Stimulated activated CD8-positive, alpha-beta memory T cell treated with anti-CD3 and anti-CD28 coated beads, Interleukin-15, amount 100 ng/mL, for 4 hours (primary cell): ENCODE measurements at places on chromosomes 6 and 20.

DNA sequence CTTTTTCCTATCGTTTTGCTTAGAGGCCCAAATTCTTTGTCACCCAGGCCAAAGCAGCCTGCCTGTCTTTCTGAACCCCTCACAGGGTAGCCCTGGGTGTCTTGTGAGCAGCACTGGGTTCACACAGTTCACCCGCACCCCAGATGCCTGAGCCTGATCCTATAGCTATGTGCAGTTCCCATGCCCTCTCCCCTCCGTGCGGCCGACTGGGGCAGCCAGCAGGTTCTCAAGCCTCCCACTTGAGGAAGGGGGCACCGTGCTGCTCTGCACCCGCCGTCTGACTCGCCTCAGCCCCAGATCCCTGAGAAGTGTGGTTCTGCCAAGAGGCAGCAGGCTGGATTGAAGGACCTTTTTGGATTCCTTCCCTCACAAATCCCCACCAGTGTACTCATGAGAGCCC is 89.0 kb downstream of the PSMB1 start:
- DNase-seq, result no peak

- no peak for DNase-seq
Measured at GRCh38 chr6:169424821-169425240, 171.2 kb upstream of the THBS2 start.

GRCh38 chr20:44072384-44072783 is 114.6 kb downstream of the JPH2 start:
- DNase-seq, result no peak

DNA sequence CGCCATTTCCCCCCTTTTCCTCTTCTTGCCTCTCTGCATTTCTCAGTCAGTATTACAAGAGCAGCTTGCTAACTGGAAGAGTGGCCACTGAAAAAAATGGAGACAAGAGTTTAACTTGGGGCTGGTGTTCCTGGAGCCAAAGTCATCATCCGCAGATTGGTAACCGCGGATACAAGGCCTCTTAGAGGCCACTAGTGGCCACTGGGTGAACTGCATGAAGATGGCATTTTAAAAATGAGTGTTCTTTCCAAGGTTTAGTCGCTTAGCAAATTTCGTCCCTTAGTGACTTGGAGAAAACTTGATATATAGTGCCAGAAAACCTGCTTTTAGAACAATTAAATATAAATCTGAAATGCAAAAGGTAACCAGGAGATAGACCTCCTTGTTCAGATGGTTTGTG is 4.8 kb downstream of the F13A1 start:
- no peak for DNase-seq

DNA sequence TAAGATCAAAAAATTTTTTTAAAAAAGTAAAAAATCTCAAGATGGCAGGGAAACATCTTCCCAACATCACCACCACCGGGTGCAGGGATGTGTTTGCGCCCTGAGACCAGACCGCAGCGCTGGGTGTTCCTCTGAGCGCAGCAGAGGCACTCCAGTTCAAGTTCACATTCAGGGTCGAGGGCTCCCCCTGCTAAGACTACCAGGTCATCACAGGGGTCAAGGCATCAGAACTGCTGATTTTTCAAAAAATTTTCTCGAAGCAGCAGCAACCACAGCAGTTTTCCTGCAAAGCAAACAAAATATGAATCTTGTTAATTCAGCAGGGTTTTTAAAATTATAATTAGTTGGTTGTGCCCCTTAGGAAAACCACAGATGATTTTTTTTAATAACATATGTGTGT is 83.1 kb downstream of the MYLK4 start:
- no peak for DNase-seq

DNA sequence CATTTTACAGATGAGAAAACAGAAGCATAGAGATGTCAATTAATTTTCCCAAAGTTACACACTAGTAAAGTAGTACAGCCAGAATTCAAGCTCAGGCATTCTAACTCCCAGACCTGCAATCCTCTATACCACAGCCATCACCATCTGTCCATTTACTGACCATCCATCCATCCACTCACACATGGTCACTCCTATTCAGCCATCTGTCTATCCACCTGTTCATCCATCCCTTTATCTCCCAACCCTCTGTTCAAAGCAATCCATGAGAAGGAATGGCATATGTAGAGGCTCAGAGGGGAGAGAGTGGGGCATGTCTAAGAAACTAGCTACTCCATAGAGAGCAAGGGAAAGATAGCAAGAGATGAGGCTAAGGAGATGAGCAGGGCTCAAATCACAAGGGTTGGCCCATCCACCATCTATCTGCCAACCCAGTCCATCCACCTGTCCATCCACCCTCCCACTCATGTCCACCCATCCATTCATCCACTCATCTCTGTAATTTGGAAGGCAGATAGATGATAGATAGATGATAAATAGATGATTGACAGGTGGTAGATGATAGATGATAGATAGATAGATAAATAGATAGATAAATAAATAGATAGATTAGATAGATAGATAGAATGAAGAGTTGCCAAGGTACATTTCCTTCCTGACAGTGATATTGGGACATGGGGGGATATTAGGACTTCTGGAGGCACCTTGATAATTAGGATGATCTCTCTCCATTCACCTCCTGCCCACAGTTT is 12.2 kb upstream of the C6orf132 start:
- DNase-seq, result no peak

GRCh38 chr6:106997392-106998158 is 23.0 kb upstream of the CD24 start:
- no peak for DNase-seq

DNA sequence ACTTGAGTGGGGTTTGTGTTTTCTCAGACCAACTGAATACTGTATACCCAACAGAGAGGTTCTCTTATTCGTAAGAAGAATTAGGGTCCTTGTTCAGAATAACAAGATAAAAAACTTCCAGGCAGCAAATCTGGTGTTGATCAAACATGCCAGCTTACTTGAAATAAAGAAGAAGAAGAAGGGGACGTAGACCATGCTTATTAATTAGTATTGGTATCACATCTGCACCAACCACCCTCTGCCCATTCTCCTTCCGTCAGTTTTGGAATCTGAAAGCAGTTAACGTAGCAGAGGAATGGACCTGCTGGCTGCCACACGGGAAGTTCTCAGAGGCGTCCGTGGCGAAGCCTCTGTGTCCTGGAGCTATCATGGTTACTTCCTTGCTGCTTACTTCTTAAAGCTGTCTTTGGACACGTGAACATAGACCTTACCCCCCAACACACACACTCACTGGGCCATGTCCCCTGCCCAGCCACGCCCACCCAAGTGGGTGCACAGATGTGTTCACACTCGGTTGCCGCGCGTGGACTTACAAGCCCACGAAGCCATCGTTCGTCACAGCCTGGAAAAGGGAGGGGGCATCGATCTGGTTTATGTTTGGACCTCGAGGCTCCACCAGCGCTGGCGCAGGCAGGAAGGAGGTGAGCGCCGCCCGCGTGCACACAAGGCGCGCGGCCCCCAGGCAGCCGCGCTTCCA is 4.1 kb upstream of the DLL1 start:
- DNase-seq, result no peak

DNA sequence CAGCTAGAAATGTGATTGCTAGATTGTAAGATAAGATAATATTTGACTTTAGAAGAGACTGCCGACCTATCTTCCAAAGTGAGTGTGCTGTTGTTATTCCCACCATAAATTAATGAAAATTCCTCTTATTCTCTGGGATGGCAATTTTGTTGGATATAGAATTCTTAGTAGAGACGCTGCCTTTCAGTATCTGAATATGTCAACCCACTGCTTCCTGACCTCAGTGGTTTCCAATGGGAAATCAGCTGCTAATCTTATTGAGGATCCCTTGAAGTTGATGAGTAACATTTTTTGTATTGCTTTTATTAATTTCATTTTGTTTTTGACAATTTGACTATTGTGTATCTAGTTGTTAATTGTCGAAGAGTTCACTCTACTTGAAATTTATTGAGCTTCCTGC is 313.0 kb downstream of the BMP2 start:
- no peak for DNase-seq

- DNase-seq, result no peak
Measured at GRCh38 chr6:36929152-36929551, 25.4 kb upstream of the PI16 start.

DNA sequence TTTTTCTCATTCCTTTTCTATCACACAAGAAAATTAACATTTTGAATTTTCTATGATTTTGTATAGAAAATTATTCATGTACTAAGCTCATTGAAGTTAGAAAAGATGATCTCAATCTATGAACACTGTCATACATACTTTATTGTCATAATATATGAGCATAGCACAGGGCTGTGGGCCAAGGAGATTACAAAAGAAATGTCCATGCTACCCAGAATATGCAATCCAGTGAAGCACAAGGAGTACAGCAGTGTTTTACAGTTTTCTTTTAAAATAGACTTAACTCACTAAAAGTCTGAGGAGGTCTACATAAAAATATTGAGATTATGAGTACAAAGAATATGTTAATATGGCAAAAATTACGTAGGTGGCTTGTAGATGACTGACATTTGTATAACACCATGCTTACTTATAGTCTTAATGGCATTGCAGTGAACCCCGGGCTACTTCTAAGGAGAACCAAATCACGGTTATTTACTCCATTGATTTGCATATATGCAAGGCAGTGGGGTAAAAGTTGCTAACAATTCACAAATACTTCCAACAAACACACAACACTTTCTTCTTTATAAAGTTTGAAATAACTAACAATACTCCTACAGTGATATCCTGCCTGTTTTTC is 257.1 kb downstream of the BCKDHB start:
- DNase-seq, result no peak

DNA sequence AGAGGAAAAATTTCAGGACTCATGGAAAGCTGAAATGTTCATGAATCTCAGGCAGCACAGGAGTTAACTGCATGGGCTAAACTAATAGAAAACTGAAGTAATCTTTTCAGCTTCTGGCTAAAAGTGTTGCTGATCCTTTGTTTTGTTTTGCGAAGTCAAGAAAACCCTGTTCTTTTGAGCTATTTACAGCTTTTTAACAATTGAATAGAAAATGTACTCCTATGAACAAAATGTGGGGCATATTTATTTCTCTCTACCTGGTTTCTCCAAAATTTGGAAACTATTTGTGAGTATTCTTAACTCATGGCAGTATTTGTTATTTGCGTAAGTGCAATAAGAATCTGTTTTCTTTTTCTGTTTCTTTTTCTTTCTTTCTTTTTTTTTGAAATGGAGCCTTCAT is 818.8 kb upstream of the CITED2 start:
- no peak for DNase-seq

GRCh38 chr20:57215826-57216471 is 50.5 kb downstream of the BMP7 start:
- no peak for DNase-seq

DNA sequence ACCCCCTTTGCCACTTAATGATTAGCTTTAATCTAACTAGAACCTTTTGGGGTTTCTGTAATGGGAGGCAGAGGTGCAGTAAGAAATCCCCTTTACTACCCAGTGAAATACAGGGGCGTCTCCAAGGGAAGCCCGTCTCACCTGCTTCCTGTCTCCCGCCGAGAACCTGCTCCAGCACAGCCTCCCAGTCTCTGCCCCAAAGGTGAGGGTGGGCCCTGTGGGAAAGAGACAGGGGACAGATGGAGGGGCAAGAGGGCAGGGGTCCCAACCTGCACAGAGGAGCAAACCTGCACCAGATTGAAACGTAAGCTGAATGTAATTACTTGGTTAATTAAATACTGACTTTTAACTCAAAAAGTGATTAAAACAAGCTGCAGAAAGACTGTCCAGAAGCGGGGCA is 474.2 kb upstream of the SULF2 start:
- DNase-seq, result no peak

GRCh38 chr6:37230104-37230503 is 27.5 kb upstream of the TBC1D22B start:
- no peak for DNase-seq

DNA sequence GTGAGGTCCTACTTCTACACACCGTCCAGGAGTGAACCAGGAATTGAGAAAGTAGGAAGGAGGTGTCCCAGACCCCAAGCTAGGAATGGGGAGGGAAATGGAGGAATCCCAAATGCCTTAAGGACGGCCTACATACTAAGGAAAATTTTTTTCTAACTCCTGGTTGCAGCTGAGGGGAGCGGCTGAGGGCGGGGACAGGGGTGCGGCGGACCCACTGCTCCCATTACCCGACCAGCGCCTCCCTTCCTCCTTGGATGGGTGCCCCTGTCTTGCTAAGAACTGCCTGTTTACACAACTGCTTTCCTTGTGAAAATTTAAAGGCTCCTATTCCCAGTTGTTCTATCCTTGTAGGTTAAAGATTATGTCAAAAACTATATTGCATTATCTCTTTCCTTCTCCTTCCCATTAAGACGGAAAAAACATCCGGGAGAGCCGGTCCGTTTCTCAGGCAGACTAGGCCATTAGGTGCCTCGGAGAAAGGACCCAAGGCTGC is 699 bp upstream of the HSPA1B start:
- no peak for DNase-seq

DNA sequence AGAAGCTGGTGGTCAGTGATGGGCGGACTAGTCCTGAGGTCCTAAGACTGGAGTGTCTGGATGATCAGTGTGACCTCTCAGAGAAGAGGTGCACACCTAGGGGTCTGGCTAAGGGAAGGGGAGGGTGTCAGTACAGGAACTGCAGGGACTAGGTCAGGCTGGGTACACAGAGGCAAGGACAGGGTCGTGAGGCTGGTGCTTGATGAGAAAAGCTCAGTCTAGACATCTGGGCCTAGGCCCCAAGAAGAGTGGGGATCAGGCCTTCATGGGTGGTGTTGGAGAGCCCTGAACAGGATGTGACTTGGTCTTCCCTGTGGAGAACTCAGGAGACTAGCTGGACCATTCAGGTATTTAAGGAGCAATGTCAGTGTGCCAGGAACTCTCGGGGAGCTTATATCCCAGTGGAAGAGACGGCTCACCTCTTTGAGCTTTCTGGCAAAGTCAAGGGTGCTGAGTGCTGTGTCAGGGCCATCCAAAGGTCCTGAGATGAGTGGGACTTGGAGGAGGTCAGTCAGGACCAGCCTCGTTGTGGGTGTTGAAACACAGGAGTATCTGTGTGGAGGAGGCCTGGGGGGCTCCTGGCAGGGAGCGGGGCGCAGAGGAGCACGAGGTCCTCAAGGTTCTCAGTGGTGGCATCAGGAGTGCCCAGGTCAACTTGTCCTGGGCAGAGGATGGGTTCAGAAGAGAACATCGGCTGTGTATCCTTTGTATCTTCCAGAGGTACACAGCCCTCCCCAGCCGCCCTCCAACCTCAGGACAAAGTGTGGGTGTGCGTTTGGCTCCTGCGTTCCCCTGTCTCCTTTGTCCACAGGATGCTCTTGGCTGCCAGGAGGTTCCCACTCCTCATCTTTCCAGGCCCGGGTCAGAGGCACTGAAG is 13.3 kb upstream of the MYT1 start:
- DNase-seq, result no peak

- DNase-seq, result no peak
Measured at GRCh38 chr6:147195987-147196386, 8.2 kb upstream of the STXBP5 start.

- no peak for DNase-seq
Measured at GRCh38 chr6:41040101-41040939, 1.3 kb upstream of the UNC5CL start.

DNA sequence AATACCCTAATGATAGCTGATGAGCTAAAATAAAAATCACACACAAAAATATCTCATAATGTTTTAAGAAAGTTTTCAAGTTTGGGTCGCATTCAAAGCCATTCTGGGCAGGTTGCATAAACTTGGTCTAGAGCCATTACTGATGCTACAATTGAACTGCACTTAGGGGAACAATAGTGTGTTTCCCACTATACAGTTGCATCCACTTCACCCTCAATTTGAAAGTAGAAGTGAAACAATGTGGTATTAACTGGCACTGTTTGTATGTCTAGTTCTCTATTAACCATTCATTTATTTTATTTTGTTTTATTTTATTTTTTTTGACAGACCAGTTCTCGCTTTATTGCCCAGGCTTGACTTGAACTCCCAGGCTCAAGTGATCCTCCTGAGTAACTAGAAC is 23.0 kb upstream of the STK38 start:
- DNase-seq, result no peak
